ENCODE measurements at places on chromosomes 12 and 14.

DNA sequence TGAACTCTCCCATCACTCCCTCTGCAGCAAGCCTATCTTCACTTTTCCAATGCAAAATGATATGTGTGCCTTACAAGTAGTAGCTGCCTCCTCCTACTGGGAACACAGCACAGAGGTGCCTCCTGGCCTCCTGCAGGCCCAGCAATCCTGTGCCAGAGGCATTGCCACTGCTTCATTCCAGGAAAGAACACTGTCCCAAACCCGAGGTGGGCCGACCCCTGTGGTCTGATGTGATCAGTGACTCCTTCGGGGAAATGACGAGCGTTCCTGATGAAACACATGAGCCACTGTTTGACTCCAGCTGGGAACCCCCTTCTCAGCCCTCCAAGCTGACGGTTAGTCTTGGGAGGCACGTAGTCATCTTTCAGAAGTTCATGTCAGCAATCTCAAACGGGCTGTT, 19.5 kb downstream of the PSMC1 start:
- DNase-seq: no peak

DNA sequence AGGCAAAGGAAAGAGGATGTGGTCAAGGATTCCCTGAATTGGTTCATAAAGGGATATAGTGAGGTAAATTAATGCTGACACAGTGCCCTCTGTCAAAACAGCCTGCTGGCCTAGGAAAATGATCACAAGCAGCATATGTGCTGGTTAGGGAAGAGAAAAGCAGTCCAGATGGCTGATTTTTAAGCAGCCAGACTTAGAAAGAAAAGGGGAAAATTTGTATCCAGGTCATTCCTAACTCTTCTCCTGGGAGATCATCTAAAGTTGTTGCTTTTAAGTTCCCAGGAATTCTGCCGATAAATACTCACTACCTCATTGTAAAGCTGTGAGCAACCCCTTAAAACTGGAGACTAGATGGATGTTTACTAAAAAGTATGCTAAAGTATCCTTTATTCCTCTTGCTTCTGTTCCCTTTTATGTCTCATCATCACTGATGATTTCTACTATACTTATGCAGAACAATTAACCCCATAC, 46.4 kb upstream of the CNOT2 start:
- DNase-seq: no peak

DNA sequence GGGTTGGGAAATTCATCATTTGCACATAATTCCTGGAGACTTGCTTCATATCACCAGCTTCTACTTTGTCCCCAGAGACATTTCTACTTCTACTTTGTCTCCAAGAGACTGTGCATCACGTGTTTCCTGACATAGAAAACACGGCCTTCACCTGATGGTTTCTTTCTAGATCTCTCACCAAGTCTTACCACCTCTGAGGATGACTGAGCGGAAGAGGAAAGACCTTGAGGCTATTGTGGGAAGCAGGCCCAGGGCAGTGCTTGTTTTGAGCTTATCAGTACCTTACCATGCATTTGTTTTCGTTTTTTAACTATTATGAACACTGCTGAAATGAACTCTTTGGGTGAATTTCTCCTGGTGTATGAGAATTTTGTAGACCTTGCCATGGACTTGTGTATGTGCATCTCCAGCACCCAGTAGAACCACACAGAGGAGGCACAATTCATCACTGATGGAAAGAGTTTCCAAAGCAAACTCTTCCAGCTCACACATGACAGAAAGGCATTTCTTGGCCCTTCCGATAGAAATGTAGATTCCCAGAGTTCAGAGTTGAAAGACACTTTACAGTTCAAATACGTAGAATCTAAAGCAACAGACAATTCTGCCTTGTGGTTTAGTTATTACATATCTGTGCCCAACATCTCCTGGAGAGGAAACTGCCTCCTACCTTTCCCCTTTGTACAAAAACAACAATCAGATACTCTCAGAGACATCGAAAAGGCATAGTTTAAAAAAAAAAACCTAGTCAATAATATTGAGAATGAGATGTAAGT, 434.7 kb downstream of the FUT8 start:
- DNase-seq: peak; percentile 12

- DNase-seq: no peak
Observed at GRCh38 chr12:76177821-76178220, 93.3 kb upstream of the NAP1L1 start.

DNA sequence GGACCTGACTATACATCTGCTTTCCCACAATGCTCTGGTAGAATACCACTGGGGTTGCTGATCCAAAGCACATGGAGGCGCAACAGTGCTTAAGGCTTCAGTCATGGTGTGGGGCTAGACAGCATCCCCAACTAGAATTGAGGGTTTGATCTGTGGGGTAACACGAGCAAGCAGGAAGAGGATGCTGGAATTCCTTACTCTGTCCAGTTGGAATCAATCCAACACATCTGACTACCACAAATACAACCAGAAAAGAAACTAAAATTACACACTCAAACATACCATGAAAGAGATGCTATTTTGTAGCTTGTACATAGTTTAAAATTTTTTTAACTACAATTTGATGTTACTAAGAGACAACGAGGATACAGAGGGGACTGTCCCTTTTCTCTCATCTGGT, 40.4 kb upstream of the GTF2A1 start:
- no peak for DNase-seq

GRCh38 chr14:67883717-67884116, 64.1 kb downstream of the RAD51B start:
- no peak for DNase-seq

DNA sequence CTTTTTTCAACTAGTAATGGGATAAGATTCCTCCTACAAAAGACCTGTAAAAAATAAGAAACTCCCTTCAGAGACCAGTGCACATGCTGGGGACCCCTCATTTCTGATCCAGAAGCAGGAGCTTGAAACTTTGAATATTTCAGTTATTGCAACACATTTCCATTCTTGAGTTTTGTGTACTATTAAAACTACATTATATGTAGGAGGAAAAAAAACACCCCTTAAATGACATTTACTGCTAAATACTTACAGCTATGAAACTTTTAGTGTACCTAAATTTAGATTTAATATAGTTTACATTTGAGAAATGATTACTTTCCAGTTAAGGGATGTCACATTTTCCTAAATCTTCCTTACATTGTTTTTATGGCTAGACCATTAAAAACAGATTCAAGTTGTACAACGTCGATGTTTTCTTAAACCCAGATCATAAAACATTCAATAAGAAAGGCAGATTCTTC, 4.1 kb downstream of the LRIG3 start:
- no peak for DNase-seq

GRCh38 chr12:112112409-112113133, 4.0 kb upstream of the NAA25 start:
- DNase-seq: no peak

DNA sequence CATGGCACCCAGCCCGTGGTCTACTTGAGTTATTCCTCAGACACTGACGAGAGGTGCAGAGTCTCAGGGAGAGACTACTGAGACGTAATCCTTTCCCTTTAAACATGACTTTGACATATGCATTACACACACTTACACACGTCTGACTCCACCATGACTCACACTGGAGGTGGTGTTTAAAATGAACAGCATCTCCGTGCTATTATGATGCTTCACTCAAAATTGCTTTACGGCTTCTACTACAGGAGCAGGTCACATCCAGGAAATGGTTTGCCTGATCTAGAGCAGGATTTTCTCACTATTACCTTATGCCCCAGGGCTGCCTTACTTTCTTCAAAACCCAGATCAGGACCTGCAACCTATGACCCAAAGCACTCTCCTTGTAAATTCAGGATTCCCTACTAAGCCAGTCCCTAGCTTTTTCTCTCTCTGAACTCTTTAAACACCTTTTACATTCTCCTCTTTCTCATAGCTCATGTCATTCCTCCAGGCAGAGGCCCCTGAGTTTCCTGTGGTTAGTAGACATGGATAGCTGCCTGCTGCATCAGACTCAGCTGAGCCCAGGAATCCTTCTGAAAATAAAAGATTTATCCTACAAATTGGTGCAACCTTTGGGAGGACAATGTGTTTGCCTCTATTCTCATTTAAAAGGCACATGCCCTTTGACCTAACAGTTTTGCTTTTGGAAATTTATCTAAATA, 31.2 kb downstream of the TMCC3 start:
- no peak for DNase-seq

DNA sequence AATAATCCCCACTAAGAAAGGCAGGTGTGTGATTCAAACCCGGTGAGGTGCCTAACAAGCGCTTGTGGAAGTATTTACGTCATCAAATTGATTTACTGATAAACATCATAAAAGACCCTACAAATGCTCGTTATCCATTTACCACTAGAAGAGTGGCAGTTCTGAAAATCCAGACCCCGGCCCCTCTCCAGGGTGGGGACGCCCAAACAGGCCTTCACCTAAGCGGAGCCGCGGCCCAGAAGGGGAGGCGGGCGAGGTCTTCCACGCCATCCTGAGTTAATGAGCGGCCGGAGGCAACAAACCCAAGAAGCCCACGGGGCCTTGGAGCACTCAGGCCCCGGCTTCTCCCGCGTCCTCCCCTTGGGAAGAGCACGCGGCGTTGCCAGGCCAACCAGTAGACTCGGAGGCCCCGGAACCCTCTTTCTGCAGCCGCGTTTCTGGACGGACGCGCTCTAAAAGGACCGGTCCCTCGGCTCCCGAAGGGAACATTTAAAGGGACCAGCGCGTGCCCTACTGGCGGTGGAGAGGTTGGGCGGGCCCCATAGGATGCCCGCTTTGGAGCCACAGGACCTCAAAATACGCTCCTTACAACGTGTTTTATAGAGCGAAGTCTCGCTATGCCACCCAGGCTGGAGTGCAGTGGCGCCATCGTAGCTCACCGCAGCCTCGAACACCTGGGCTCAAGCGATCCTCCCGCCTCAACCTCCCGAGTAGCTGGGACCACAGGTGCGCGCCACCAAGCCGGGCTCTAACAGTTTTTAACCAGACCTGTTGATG, 3.5 kb downstream of the PTPN21 start:
- peak; percentile 39 for DNase-seq

DNA sequence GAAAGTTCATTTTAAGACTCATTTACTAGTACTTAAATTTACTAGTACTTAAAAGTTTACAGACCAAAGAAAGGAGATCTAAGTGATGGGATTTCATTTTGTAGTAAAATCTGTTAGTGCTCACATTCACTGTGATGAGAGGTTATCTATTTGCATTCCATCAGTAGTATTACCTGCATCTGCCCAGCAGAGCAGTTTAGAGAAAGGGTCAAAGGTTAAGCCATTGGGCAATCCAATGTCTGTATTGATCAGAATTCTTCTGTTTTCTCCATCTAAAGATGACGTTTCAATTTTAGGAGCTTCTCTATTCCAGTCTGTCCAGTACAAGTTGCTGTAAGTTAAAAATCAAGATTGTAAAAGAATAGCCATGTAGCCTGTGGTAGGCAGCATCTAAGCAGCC, 18.3 kb downstream of the RTRAF start:
- no peak for DNase-seq

- no peak for DNase-seq
Observed at GRCh38 chr14:93712079-93712837, 76.0 kb downstream of the PRIMA1 start.

DNA sequence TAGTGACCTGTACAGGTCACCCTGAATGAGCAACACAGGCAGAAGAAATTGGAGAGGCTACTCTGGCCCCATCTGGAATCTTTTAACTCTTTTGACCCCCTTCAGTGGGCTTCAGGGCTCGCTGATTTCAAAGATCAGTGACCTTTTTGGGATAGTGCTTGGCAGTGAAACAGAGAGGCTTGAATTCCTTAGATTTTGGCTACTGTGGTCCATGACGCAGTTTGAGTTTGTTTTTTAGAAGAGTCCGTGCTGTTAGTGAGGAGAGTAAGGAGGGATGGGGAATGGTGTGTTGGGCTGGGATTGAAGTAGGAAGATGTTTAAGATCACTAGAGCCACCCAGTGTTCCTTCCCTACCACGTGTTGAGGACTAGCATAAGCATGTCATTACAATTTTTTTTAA, 16.5 kb downstream of the TMEM30B start:
- no peak for DNase-seq

- no peak for DNase-seq
Observed at GRCh38 chr12:24054416-24054815, 104.9 kb upstream of the SOX5 start.

GRCh38 chr12:88575361-88575970, 4.8 kb downstream of the KITLG start:
- DNase-seq: no peak

GRCh38 chr14:53304726-53305381, 151.7 kb upstream of the DDHD1 start:
- DNase-seq: no peak

- DNase-seq: no peak
Observed at GRCh38 chr12:99605-100004, 33.0 kb downstream of the IQSEC3 start.

- no peak for DNase-seq
Observed at GRCh38 chr12:89461649-89462612, 62.7 kb downstream of the GALNT4 start.

DNA sequence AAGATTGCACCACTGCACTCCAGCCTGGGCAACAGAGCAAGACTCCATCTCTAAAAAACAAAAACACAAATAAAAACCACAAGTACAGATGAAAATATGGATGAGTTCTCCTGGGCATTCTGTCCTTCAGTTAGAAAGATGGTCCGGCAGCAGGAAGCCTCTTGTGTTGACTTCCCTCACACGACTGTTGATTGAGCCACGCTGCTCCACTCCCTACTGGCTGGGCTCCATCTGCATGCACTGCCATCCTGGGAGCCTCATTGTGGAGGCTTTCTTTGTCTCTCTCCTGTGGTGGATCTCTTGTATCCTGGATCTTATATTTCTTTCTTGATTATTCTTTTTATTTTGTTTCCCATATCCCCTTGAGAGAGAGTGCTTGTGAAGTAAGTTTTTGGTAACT, 30.8 kb upstream of the TBC1D30 start:
- DNase-seq: no peak

DNA sequence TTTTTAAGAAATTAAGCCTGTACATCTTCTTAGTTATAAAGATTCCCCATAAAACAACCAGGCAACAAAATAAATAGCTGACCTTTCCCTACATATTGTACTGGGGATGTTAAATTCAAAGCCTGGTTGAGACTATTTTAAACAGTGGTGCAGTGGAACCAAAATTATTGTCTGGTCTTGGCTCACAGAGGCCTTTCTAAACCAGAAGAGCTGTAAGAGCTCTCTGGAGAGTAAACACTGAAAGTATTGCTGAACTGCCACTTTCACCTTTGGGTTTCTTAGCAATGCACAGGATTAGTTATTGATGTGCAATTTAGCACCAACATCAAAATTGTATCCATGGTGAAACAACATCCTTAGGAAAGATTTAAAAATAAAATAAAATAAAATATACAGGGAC, 20.6 kb downstream of the RACGAP1 start:
- DNase-seq: no peak

GRCh38 chr14:44620121-44621019, 113.3 kb upstream of the FSCB start:
- DNase-seq: no peak

DNA sequence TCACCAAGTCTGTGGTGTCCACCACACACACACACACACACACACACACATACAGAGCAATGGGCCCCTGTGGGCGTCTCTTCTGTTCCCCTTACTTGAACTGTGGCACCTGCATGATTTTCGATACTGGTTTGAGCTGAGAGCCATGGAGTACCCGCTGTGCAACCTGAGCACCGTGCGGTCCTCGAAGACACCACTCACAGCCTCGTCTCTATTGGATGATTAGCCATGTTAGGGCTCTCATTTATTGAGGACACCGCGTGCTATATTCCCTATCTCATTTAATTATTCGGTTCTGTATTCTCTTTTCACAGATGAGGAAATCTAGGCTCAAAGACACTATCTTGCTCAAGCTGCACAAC, 623 bp upstream of the C14orf132 start:
- DNase-seq: no peak
